ENCODE measurements at places on chromosomes 7 and 10. TPM values are rescaled to one million over a fixed set of nuclear protein-coding genes. Genes with fewer than 3 reads are reported as not detected.

DNA sequence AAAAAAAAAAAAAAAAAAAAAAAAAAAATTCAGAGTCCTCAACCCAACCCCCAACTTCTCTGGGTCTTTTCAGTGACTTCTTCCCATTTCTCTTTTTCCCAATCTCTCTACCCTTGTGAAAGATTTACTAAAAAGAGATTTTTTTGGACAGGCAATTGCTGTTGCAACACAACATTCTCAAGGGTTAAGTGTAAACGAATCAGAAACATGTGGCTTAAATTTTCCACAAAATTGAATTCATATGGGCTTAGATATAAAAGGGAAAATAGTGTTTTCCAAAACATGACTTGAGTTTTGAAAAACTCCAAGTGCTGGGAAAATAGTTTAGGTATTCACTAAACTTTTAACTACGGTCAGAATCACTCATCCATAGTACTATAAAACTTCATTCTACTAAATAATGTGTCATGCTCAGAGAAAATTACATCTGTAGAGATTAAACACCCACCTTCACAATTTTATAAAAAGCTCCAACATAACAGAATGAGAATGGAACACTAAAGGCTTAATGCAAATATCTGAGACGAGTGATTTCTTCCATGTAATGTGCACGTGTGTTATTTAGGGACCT lies 643.1 kb downstream of the PARD3 start:
- H3K36me3 ChIP-seq, result no peaks in the 10 kb centered on the region
- H3K4me1 ChIP-seq, result no peaks in the 10 kb centered on the region
- H3K27me3 ChIP-seq, result no peaks in the 10 kb centered on the region
- H3K27ac ChIP-seq, result no peak overlapping the region

Gene DGKB
- polyA plus RNA-seq, result not detected

Gene CLDN4
- 0.09 TPM for polyA plus RNA-seq

DNA sequence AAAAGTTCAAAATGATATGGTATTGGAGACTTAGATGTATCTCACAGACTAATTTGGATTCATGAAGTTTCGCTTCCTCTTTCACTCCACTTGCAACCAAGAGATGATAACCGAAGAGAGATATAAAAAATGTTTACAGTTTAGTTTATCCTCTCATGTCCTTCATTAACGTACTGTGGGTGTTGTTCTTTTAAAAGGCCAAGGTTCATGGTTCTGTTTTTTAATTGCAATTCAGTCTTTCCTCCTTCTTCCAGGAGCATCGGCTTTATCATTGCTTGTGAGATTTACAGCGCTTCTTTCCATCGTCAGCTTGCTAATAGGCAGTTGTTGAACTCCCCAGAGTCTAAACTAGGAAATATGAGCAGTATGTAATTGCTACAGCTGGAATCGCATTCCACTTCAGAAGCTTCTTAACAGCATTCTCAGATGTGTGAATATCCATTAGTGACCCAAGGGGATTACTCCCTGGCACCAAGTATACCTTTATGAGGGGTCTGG lies 75.9 kb upstream of the HGF start:
- no peaks in the 10 kb centered on the region for H3K27me3 ChIP-seq
- no peak overlapping the region for H3K27ac ChIP-seq
- H3K36me3 ChIP-seq, result no peaks in the 10 kb centered on the region

DNA sequence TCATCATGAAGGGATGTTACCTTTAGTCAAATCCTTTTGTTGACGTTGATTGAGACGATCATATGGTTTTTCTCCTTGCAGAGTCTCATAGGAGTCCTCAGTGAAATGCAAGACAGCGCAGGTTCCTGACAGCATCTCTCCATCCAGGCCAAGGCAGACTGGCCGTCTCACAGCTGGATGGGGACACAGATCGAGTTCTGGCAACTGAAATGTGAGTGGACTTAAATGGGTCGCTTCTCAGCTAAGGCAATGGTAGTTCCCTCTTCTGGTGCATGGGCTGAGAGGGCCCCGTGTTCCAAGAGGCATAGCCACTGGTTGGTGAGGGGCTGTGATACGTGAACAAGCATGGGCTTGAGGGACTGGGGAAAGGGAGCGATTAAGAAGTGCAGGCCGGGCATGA lies 99.3 kb upstream of the CPXM2 start:
- H3K27me3 ChIP-seq, result peaks cover 32% of the 10 kb centered on the region
- no peaks in the 10 kb centered on the region for H3K36me3 ChIP-seq
- H3K27ac ChIP-seq, result no peak overlapping the region
- peaks cover 23% of the 10 kb centered on the region for H3K4me1 ChIP-seq
- H3K4me3 ChIP-seq, result no peak overlapping the region
- DNase-seq, result no peak

DNA sequence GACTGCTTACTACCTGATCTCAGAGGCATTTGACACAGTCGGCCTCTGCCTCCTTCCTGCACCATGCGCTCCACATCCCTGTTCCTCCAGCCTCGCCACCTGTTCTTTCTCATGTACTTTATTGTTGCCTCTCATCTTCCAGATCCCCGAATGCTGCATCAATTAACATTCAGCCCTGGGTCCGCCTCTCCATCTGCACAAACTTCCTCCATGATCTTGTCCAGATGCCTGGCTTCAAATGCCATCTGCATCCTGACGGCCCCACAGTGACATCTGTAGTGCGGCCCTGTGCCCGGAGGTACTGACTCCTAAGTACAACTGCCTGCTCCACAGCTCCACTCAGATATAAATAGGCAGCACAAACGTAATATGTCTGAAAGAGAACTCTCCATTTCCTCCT lies 51.2 kb upstream of the STK17A start:
- no peak overlapping the region for H3K4me3 ChIP-seq
- H3K4me1 ChIP-seq, result no peaks in the 10 kb centered on the region
- DNase-seq, result no peak

- H3K27me3 ChIP-seq, result no peaks in the 10 kb centered on the region
- H3K36me3 ChIP-seq, result no peaks in the 10 kb centered on the region
- DNase-seq, result peak; percentile 50
These were observed 64.3 kb upstream of the CCDC6 start for GRCh38 chr10:59970396-59971368.

Gene CNPY4
- 8.0 TPM for polyA plus RNA-seq

Gene SEPTIN14
- not detected for polyA plus RNA-seq

- H3K27me3 ChIP-seq, result no peaks in the 10 kb centered on the region
- H3K36me3 ChIP-seq, result no peaks in the 10 kb centered on the region
- no peak for DNase-seq
- H3K4me3 ChIP-seq, result no peak overlapping the region
These were observed 87.3 kb upstream of the STEAP1B start for GRCh38 chr7:22587322-22587721.

Gene TMEM176B
- 1.4 TPM for polyA plus RNA-seq

DNA sequence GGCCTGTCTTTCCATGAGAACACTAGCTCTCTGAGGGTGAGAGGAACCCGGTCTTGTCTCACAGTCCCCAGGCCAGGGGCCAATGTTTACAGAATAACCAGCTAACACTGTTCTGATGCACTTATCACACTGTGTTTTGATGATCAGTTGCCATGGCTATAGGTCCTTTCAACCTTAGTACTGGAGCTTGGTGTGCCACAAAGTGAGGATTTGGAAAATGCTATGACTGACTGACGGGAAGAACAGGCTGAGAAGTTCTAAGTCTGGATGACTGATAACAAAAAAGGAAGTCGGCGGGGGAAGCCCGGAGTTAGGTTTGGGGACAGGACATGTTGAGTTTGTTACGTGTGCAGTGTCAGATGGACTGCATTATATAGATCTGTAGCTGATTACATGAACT lies 141.8 kb downstream of the CTTNBP2 start:
- H3K27ac ChIP-seq, result no peak overlapping the region
- H3K4me3 ChIP-seq, result no peak overlapping the region
- no peaks in the 10 kb centered on the region for H3K36me3 ChIP-seq
- no peaks in the 10 kb centered on the region for H3K27me3 ChIP-seq

All from B cell (primary cell).